Transverse colon (tissue), 4 donors: ENCODE measurements at places on chromosomes 3 and 15. TPM values are rescaled to one million over a fixed set of nuclear protein-coding genes. Genes with fewer than 3 reads are reported as not detected.
A peak's percentile ranks its signal among the peaks of the same experiment; 100 is the strongest.

The RTP4 gene
- total RNA-seq: not detected

DNA sequence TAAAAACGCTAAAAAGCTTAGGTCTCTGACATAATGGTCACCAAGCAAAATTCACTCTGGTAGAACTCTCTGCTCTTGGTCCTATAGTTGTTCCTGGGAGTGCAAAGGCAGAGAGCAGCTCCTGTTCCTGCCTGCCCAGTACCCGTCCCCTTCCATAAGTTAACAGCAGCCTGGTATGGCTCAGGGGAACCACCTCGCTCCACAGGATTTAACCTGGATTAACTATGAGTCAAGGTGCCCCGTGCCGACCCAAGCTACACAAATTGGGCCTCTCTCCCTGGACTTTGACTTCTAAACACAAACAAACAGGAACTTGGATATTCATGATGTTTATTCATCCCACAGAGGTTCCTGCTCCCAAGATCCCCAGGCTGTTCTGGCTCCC, 32.1 kb downstream of the SCAP start:
- no peak overlapping the region for H3K4me3 ChIP-seq
- H3K27ac ChIP-seq: peak overlapping the region; percentile 75
- no peaks in the 10 kb centered on the region for H3K27me3 ChIP-seq
- peaks cover 27% of the 10 kb centered on the region for H3K4me1 ChIP-seq
- DNase-seq: peak; percentile 59

DNA sequence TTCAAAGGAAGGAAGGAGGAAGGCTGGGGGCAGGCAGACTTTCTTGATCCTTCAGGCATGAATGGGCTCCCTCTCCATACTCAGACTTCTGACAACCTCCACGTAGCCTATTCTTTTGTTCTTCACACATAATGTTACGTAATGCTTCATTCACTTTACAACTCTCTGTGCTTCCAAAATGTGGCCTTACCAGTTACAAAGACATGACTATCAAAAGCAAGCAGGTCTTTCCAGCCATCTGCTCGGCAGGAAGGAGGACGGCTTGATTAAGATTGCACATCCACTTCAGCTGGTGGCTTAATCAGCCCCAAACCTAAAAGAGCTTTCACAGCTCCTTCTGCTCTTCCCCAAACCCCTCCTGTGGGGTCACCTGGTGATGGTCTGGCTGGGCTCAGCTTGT, 263.2 kb downstream of the XXYLT1 start:
- H3K36me3 ChIP-seq: no peaks in the 10 kb centered on the region
- no peaks in the 10 kb centered on the region for H3K4me1 ChIP-seq
- H3K4me3 ChIP-seq: no peak overlapping the region
- no peak for DNase-seq
- H3K27ac ChIP-seq: no peak overlapping the region

DNA sequence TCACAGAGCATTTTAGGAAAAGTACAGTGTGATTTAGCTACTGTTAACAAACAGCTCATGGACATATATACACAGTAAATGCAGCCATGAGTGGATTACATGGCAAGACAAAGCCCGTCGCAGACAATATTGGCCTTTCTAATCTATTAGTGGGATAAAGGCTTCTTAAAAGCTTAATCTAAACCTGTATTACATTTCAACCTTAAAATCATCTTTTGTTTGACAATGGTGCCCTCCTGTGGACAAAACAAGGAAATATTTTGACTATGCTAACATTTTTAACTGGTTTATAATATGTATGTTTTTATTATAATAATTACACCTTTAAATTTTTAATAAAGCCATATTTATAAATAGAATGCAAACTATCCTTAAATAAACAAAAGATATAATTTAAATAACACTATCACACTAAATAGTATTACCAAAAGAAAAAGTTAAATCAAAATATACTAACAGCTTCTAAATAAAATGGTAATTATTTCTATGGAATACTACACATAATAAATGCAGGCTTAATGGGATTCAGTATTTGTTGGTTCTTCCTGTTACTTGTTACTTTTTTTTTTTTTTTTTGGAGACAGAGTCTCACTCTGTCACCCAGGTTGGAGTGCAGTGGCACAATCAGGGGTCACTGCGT, 38.6 kb downstream of the TAFA4 start:
- no peaks in the 10 kb centered on the region for H3K4me1 ChIP-seq
- no peaks in the 10 kb centered on the region for H3K36me3 ChIP-seq
- H3K27me3 ChIP-seq: no peaks in the 10 kb centered on the region
- H3K4me3 ChIP-seq: no peak overlapping the region
- no peak for DNase-seq

DNA sequence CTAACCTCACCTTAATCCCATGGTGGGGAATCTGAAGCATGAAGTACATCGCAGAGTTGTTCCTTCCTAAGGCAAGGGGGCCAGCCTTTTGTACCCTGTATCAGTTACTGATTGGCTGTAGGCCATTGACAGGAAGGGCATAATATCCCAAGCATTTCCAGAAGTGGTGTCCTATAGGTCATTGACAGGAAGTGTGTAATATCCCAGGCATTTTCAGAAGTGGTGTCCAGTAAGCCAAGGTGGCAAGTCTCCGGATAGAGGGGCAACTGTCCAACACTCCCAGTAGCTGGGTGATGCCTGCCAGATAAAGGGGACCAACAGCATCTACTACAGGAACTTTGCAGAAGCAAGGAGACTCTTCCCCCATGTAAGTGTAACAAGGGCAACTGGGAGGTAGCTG, 52.1 kb upstream of the MYRIP start:
- H3K4me1 ChIP-seq: no peaks in the 10 kb centered on the region
- DNase-seq: no peak
- no peaks in the 10 kb centered on the region for H3K36me3 ChIP-seq
- H3K27me3 ChIP-seq: no peaks in the 10 kb centered on the region
- H3K4me3 ChIP-seq: no peak overlapping the region

DNA sequence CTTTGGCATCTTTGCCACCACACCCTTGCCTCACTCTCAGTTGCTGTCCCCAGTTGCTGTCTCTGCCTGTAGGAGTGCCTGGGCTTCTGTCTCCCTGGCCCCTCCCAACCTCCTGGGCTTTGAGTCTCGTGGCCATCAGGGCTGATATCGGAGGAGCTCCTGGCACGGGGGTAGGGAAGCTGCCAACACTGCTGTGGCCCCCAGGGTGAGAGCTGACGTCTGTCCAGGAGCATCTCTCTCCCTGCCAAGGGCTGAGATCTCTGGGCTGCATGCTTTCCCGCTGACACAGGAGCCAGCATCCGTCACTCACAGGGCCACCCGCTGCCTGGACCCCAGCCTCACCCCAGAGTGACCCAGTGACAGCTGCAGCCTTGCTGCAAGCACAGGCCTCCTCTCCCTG, 47.4 kb downstream of the EXOG start:
- no peak for DNase-seq
- H3K4me1 ChIP-seq: no peaks in the 10 kb centered on the region
- no peaks in the 10 kb centered on the region for H3K36me3 ChIP-seq

- no peaks in the 10 kb centered on the region for H3K27me3 ChIP-seq
- H3K4me1 ChIP-seq: peaks cover 10% of the 10 kb centered on the region
- no peak overlapping the region for H3K4me3 ChIP-seq
- no peaks in the 10 kb centered on the region for H3K36me3 ChIP-seq
Measured at GRCh38 chr3:194062830-194063229, 73.1 kb upstream of the HES1 start.

- no peak overlapping the region for H3K4me3 ChIP-seq
- H3K4me1 ChIP-seq: no peaks in the 10 kb centered on the region
- H3K27me3 ChIP-seq: no peaks in the 10 kb centered on the region
- no peak for DNase-seq
Measured at GRCh38 chr15:72923289-72923688, 129.0 kb upstream of the NEO1 start.

DNA sequence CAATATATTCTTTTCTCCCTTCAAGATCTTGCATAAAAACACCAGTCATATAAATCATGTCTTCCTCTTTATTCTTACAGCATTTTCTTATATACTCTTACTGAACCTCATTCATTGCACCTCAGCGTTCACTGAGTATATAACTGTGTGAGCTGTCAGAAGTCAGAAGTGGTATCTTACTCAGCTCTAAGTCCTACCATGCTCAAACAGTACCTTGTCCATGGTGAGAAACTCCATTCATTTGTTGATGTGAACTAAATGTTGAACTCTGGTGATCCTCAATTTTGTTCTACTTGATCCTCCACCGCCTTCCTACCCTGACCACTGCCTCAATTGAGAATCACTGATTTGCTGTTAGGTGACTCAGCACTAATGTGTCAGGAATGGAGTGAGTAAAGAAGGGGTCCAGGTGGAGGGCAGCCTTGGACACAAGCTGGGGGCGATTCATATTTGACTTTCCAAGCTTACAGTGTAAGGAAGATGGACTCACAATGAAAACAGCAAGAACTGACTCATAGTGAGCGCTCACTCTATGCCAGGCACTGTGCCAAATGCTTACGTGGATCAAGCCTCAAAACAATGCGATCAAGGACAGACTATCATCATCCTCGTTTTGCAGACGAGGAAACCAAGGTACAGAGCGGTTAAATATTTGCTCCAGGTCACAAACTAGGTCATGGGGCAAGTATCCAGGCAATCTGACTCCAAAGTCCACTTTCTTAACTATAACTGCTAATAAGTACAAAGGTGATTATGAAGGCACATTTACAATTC, 13.5 kb upstream of the ZFYVE19 start:
- DNase-seq: peak; percentile 87
- no peak overlapping the region for H3K4me3 ChIP-seq
- H3K36me3 ChIP-seq: no peaks in the 10 kb centered on the region
- H3K4me1 ChIP-seq: no peaks in the 10 kb centered on the region
- H3K27me3 ChIP-seq: no peaks in the 10 kb centered on the region
